ENCODE measurements at places on chromosomes 2 and 18.

DNA sequence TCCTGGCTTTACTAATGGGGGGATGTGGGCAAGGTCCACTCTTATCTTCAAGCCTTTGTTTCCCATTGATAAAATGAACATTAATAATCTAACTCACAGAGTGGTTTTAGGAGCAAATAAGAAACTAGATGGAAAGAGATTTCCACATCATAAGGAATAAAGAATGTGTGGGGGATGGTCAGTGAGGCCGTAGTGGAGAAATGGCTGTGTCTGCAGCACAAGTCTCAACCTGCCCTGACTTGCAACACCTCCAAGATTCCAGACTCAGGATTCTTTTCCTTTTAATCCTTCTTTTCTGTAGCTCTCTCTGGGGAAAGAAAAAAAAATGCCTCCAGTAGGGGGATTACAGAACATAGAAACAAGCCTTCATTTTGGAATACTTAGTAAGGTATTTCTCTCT is 124.2 kb upstream of the MEX3C start:
- no peak for DNase-seq

GRCh38 chr18:21743166-21743832 is 2.7 kb downstream of the MIB1 start:
- no peak for DNase-seq

DNA sequence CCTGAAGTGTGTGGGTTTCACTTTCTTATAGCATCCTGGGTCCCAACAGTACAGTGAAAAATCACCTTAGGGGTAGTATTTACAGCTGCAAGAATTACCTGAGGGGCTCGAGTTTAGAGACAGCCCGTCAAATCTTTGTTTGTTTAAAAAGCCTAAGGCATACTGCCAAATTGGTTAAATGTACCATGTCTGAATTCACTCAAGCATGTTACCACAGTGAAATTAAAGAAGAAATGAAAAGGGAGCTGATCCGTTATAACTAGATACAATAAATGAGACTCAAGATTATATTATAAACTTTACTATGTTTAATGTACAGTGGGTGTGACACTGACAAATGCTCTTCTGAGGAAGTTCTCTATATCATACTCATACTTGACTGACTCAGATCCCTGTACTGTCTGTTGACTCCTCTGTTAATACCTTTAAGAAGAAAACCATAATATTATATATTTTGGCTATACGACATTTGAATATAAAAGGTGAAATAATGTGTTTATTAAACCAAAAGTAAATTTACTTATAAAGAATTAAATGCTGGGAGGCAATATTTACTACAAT is 107.3 kb downstream of the TMEFF2 start:
- no peak for DNase-seq

DNA sequence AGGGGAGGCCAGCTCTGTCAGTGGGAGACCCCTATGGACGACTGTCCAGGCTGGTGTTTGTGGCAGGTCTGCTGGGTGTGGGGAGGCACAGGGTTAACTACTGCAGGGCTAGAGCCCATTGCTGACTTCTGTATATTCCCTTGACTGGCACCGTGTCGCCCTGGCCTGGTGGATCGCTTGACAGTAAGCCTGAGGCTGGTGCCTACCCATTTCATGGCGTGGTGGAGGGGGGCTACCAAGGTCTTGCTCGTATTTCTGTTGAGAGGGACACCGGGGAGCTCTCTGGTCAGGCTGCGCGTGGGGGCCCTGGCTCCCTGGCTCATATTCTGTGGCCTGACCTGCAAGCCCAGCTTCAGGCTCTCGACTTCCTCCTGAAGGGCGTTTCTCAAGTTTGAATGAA is 119.7 kb downstream of the ACOXL start:
- DNase-seq, result no peak

- DNase-seq, result no peak
These were observed 10.4 kb downstream of the CIB4 start for GRCh38 chr2:26630669-26631360.

GRCh38 chr2:207849443-207849842 is 79.7 kb upstream of the FZD5 start:
- DNase-seq, result no peak

- DNase-seq, result no peak
These were observed 165.5 kb upstream of the CRIM1 start for GRCh38 chr2:36190097-36190496.

GRCh38 chr2:14903709-14904374 is 271.3 kb downstream of the LRATD1 start:
- peak; percentile 76 for DNase-seq

- DNase-seq, result no peak
These were observed 54.5 kb downstream of the FAM171B start for GRCh38 chr2:186748354-186748753.

GRCh38 chr2:108074150-108074549 is 87.8 kb downstream of the SLC5A7 start:
- DNase-seq, result no peak

GRCh38 chr2:234968631-234969305 is 17.0 kb downstream of the SH3BP4 start:
- no peak for DNase-seq

GRCh38 chr2:99618579-99619097 is 128.8 kb upstream of the REV1 start:
- DNase-seq, result no peak

DNA sequence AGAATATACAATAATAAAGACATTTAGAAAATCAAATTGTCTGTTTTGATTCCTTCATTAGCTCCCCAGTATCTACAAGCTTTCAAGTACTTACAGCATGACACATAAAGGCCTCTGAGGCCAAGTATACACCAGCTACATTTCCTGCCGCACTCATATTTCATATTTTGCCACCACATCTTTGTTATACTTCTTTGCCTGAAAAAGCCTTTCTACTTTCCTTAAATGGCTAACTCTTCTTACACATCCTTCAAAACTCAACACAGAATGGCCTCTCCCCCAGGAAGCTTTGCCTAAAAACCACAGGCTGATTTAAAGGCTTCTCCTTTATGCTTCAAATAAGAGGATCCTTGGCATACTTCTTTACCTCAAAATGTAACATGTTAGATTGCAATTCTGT is 4.5 kb downstream of the STK17B start:
- DNase-seq, result peak; percentile 37

DNA sequence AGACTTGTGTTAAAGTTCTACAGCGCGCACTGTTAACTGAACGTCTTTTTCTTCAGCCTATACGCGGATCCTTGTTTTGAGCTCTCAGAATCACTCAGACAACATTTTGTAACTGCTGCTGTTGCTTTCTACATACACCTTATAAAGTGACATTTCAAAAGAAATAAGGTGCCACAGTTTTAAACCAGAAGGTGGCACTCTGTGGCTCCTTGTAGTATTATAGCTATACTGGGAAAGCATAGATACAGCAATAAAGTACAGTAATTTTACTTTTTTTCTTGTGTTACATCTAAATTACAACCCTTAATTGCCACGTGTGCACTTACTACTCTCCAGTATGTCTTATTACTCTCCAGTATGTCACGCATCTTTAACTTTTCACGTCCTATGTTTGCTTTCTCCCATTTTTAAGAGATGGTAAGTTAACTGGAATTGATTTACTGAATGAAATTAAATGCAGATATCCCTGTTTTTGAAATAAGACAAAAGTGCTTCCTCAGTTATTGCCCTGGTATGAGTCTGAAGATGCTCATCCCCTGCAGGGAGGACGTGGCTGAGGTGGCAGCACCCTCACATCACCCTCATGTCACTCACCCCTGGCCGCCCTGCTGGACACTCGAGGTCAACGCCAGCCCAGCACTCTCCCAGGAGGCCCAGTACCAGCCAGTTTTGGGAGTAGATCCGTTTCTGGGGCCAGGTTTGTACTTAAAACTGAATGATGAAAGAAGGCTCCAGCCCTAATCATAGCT is 37.8 kb downstream of the GORASP2 start:
- DNase-seq, result no peak

DNA sequence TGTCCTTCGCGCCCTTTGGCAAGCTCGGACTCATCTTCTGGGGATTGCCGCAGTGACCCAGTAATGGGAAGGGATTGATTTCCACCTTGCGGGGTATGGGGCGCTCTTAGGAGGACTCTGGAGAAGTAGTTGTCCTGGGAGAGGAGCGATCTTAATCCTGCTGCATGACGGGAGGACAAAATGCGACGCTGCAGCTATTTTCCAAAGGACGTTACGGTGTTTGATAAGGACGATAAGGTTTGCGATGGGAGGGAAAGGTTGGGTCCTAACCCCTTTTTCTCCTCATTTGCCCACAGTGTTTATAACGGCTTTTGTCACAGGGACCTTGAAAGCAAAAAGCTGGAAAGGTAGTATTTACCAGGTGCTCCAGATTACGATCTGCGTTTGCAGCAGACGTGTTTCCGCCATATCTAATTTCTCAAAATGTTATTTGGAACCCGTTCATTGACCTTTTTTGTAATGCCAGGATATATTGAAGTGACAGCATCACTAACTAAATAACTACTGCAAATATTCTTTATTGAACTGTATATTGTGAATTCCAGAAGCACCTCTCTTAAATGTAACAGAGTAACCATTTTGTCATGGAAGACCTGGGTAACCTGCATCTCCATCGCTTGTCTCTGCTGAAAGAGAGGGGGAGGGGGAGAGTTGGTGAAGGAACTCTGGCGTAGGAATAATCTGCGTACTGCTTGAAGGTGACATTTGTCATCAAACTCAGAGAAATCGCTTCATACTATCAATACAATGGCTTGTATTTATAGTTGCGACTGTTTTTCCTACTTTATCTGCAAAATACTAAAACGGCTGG is 590 bp downstream of the MDH1 start:
- DNase-seq, result no peak

DNA sequence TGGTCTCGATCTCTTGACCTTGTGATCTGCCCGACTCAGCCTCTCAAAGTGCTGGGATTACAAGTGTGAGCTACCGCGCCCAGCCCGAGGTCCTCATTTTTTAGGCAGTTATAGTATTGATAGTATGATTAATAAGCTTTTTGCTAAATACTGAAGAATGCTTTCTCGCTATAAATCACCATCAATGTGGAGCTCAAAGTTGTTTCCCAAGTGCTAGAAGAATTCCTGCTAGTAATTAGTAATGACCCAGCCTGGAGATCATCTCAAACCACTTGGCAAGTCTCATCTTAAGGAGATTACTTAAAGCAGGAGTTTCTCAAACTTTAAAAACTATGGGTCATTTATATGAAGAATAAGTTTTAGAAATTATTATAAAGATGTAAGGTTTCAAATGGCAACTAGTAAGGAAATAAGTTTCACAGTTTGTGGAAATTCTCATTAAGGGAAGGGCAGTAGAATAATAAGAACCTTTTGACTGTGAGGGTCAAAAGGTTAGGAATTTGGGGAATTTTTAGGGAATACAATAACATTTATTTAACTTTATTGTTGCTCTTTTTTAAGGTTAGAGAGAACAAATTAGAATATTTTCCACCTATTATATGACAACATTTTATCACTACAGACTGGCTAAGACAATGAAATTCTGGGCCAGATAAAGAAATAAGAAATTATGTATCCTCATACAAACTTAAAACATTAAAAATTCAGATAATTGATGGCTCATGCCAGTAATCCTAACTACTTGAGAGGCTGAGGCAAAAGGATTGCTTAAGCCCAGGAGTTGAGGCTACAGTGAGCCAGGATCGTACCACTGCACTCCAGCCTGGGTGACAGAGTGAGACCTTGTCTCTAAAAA is 148.6 kb upstream of the MAP3K20 start:
- DNase-seq, result no peak

GRCh38 chr2:158718851-158719250 is 76.3 kb upstream of the DAPL1 start:
- DNase-seq, result no peak

DNA sequence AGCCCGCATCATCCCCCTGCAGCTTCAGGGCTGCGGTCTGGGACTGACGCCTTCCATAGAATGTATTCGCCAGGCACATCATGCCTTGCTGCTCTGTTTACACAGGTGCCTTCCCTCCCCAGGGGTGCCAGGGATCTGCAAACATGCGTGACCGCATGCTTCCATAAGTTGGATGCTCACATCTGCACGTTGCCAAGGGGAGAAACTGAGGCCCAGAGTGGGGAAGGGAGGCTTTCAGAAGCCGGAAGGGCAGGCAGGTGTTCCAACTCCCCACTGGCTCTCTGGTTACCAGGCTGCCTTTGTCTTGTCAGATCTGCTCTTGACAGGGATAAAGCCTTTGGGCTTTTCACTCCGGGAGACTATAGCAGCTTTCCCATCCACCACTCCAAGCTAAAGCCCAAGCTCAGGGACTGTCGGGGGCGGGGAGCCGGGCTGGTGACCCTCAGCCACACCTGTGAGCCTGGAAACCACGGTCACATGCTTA is 125.8 kb upstream of the TNP1 start:
- no peak for DNase-seq

DNA sequence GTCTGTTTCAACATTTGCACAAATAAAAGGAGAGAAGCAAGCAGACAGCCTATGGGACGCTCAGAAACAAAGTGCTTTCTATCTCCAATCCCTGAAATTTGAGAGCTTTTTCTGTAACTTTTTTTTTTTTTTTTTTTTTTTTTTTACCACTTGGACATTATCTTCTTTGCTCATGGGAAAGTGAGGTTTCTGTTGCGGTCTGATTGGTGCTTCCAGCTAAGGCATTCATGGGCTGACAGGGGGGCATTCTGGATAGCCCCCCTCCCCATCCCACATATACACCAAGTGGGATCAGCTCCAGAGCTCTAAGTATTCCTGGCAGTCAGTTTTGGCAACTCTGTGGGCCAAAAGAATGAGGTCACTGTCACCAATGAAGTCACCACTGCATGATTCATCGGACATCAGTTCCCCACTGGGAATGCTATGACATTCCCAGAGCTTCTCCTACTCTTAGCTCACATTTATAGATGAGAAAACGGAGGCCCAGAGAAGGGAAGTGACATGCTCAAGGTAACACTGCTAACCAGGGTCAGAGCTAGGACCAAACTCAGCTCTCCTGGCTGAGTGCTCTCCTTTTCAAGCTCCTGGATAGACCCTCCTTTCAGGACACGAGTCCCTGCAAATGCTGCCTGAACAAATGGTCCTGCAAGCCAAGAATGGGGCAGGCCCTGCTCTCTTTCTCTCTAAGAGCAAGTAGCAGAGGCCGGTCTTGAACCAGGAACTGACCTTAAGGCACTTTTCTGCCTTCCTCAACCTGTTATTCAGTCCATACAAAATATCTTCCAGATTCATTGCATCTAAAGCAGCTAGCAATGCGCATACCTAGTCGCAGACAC is 61.3 kb downstream of the TMEM247 start:
- DNase-seq, result no peak

- no peak for DNase-seq
These were observed 54.2 kb upstream of the ADAM23 start for GRCh38 chr2:206389164-206389563.

Data from KG1 (cell line).